ENCODE measurements at places on chromosomes 12 and 14.

GRCh38 chr12:132582058-132582420, 28.3 kb downstream of the LRCOL1 start:
- DNase-seq: no peak

DNA sequence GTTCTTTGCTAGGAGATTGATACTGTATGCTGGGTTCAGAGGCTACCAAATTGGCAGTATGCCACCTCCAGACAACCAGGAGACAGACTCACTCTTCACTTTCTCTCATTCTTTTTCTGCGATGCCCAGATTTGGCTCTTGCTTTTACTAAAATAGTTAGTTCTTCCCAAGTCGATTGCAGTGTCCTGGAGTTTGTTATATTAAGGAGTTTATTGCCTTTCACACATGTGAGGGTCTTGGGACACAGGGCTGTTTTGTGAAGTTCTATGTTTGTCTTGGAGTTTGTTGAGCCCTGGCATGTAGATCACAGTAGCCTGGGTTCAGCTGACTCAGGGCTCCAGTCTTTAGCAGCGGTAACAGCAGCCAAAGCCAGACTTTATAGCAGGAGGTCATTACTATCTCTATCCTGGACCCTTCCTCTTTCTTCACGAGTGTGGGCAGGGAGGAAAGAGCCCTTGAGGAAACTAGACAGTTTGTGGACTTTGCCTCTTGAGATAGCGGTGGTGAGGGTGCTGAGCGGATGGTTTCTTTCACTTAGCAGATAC, 1.6 kb downstream of the MLEC start:
- no peak for DNase-seq

- DNase-seq: no peak
These were observed at the start of gene PMEL for GRCh38 chr12:55965941-55966407. Gene PMEL (minus strand): TSS chr12:55966042. CDS start chr12:55966011, 31 bp downstream.

DNA sequence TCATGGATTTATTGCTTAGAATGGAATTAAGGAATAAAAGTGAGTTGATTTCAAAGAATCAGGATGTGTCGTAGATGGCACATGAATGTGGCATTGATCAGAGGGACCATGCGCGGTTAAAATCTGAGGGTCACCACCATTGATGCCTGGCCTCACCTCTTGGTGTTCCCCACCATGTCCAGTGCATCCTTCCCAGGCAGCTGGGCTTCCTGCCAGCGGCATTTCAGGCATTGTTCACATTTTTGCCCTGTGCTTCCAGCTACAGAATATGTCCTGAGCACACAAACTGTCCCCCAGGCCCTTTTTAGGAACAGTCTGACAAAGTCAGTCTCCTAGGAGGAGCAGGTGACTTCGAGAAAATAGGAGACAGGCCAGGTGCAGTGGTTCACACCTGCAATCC, 42.0 kb upstream of the TSPAN9 start:
- peak; percentile 9 for DNase-seq

GRCh38 chr12:110669193-110669502, 19.8 kb downstream of the HVCN1 start:
- no peak for DNase-seq
